ENCODE measurements at places on chromosomes 13 and 19. TPM values are rescaled to one million over a fixed set of nuclear protein-coding genes. Genes with fewer than 3 reads are reported as not detected.

Gene C1QTNF9
- total RNA-seq, result not detected

Gene MBD3L3
- not detected for total RNA-seq

Gene ODAD3
- not detected for total RNA-seq

Gene ADAT3
- total RNA-seq, result 8.2 TPM

Gene OR7C2
- not detected for total RNA-seq

Gene LPAR2
- 85.9 TPM for total RNA-seq

Gene ZNF790
- total RNA-seq, result 3.5 TPM

DNA sequence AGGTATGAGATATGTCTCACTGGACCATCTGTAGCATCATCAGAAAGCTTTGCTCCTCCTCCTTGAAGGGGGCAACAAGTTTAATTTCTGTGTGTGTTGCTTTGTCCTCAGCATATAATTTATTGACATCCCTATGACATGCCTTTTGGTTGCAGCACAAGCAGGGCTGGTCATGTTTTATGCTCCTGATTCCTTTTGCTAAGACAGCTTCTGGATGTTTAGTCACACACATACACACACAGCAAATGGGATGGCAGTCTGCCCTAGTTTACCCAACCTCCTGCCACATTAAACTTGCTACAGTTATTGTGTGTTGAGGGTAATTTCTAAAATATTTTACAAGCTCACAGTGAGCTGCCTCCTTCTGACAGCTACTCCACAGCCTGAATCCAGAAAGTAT is 217.9 kb upstream of the RXFP2 start:
- H3K27me3 ChIP-seq, result no peaks in the 10 kb centered on the region
- H3K27ac ChIP-seq, result no peak overlapping the region
- DNase-seq, result no peak
- no peak overlapping the region for H3K4me3 ChIP-seq

- no peaks in the 10 kb centered on the region for H3K27me3 ChIP-seq
- H3K27ac ChIP-seq, result no peak overlapping the region
- H3K4me3 ChIP-seq, result no peak overlapping the region
- peak; percentile 58 for DNase-seq
- peaks cover 30% of the 10 kb centered on the region for H3K4me1 ChIP-seq
These were observed 1.7 kb downstream of the MPV17L2 start for GRCh38 chr19:18194554-18195238.

- H3K36me3 ChIP-seq, result peaks cover 10% of the 10 kb centered on the region
- no peak for DNase-seq
- no peak overlapping the region for H3K27ac ChIP-seq
These were observed 24.7 kb downstream of the ZSWIM9 start for GRCh38 chr19:48194844-48195830.

- no peaks in the 10 kb centered on the region for H3K4me1 ChIP-seq
- no peaks in the 10 kb centered on the region for H3K27me3 ChIP-seq
- H3K4me3 ChIP-seq, result no peak overlapping the region
- H3K27ac ChIP-seq, result no peak overlapping the region
These were observed 12.3 kb upstream of the SACS start for GRCh38 chr13:23445794-23446193.

DNA sequence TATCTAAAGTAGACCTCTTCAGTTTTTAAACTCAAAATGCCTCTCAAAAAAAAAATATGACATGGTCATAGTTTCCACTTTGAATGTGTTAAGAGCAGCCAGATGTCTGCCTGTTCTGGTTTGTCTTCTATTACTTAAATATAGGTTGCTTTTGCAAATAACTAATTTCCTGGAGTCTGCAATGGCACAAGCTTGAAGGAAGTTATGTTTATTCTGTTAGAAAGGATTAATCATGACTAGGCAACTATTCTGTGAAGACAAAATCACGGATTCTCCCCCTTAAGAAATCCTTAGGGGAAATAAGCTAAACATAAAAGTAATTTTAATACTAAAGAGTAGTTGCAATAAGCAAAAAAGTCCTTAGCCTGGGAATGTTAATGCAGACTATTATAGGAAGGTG is 26.3 kb downstream of the SKA3 start:
- H3K4me3 ChIP-seq, result no peak overlapping the region
- DNase-seq, result no peak
- no peaks in the 10 kb centered on the region for H3K27me3 ChIP-seq
- H3K27ac ChIP-seq, result no peak overlapping the region
- peaks cover 32% of the 10 kb centered on the region for H3K36me3 ChIP-seq

DNA sequence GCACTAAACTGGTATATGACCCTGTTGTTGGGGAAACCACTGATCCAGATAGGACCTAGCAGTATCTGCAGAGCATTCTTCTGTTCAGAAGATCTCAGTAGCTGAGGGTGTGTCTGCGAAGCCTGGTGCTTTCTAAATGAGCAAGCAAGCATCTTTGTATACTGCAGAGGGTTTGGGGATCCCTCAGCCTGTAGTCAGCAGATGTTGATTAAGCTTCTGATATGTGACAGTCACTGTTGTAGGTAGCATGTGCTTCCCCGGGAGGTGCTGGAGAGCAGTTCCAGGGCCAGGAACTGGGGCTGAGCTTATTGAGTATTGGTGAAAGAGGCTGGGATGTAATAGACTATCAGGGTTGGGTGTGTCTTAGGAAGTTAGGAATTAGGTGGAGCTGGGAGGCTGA is 1.5 kb downstream of the SCAF1 start:
- H3K27me3 ChIP-seq, result no peaks in the 10 kb centered on the region
- no peak overlapping the region for H3K4me3 ChIP-seq
- H3K27ac ChIP-seq, result no peak overlapping the region

GRCh38 chr19:31335716-31336115 is 13.5 kb downstream of the TSHZ3 start:
- no peak overlapping the region for H3K4me3 ChIP-seq
- no peaks in the 10 kb centered on the region for H3K36me3 ChIP-seq
- H3K27me3 ChIP-seq, result no peaks in the 10 kb centered on the region
- no peak overlapping the region for H3K27ac ChIP-seq
- peaks cover 17% of the 10 kb centered on the region for H3K4me1 ChIP-seq
- DNase-seq, result no peak

GRCh38 chr13:26446751-26447150 is 110.7 kb upstream of the WASF3 start:
- DNase-seq, result no peak
- no peaks in the 10 kb centered on the region for H3K4me1 ChIP-seq
- H3K36me3 ChIP-seq, result no peaks in the 10 kb centered on the region

- H3K27me3 ChIP-seq, result no peaks in the 10 kb centered on the region
- DNase-seq, result no peak
- H3K4me1 ChIP-seq, result no peaks in the 10 kb centered on the region
These were observed 43.8 kb upstream of the USP29 start for GRCh38 chr19:57075801-57076492.

DNA sequence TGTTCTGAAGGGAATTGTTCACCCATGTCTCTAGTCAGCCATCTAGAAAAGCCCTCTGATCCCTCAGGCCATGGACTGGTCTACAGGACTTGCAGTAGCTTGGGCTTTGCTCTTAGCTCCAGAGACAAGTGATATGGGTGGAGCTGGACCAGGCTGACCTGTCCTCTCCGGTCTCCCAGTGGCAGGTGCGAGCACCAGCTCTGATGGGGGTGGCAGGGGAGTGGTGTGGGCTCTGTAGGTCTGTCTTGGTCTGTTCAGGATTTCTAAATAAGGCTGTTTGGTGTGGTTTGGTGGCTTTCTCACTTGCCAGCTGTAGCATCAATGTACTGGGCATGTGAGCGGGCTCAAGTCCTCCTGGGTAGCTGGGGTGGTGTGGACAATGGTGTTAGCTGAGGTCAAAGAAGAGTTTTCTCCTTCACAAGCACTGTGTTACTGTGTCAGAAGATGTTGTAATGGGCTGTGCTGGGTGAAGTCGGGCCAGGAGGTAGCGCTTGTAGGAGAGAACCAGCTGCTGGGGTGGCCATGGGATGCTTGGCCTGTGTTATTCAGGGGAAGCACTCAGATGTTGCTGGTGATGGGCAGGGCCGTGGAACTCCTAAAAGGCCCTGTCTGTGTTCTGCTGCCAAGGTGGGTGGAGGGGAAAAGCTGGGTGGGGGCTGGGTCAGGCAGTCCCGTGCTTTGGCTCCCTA is 16.9 kb downstream of the GPC6 start:
- H3K4me3 ChIP-seq, result no peak overlapping the region
- H3K27me3 ChIP-seq, result no peaks in the 10 kb centered on the region
- no peaks in the 10 kb centered on the region for H3K36me3 ChIP-seq
- no peak for DNase-seq

DNA sequence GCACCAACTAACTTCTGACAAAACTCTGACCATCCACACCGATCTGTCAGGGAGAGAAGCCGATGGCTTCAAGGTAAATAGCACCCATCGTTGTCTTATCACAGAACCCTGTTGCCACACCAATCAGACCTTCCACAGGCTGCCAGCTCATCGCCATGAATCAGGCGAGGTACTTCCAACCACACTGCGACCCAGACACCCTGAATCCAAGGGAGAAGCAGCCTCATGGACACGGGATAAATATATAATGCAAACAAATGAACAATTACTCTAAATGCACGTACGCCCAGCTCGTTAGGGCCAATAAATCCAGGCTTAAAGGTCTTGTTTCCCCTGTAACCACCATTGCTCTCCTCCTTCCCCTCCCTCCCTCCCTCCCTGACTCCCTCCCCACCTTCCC is 20.8 kb downstream of the RANBP3 start:
- H3K4me3 ChIP-seq, result no peak overlapping the region
- peaks cover 17% of the 10 kb centered on the region for H3K36me3 ChIP-seq
- no peak overlapping the region for H3K27ac ChIP-seq

DNA sequence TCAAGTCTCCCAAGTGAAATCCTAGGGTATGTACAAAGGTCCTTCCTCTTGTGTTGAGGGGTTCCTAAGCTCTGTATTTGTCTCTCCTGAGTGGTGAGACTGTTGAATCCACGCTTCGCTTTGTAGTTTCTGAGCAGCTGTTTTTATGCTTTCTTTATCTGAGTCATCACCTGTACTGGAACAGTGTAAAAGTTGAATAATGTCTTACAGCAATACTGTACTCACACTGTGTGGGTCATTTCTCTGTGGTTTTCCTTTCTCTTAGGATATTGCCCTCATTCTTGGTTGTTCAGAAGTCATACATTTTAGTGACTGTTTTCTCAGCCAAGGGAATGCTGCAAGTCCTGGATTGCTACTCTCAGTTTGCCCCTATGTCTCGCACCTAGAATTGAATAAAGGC is 1596.6 kb downstream of the SLITRK5 start:
- no peaks in the 10 kb centered on the region for H3K36me3 ChIP-seq
- H3K27ac ChIP-seq, result no peak overlapping the region
- no peak for DNase-seq
- no peak overlapping the region for H3K4me3 ChIP-seq
- H3K4me1 ChIP-seq, result no peaks in the 10 kb centered on the region
- H3K27me3 ChIP-seq, result no peaks in the 10 kb centered on the region
